Heart left ventricle (tissue), 16 donors: ENCODE measurements at places on chromosomes 12 and 14. TPM values are rescaled to one million over a fixed set of nuclear protein-coding genes. Genes with fewer than 3 reads are reported as not detected.
A peak's percentile ranks its signal among the peaks of the same experiment; 100 is the strongest.

Gene TNFAIP2
- 38.4 TPM for total RNA-seq

Gene OR6C2
- not detected for total RNA-seq

DNA sequence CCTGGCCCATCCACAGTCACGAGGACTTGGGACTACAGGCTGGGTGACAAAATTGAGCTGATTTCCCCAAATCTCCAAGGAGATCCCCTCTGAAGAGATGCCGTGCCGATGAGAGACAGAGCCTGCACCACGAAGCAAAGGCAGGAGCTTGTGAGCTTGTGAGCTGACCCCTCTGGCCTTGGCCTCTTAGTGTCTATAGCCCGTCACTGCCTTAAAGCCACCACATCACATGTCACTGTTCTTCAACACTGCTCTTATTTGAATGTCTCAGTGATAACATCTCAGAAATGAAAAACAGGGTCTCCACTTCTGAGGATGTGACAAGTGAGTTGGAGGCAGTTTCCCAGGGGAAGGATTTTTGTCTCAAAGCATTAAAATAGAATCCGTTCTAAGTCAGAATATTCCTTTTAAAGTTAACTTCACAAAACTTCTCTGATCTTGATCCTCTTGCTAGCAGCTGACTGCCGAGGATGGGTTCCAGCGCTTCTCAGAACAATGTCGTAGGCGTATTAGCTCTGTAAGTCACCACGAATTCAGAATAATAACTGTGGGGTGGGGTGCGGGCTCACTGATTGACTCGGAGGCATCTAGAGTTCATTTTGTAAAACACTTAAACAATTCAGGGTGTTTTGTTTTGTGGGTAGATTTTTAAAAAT, 37.5 kb downstream of the CHST11 start:
- DNase-seq = no peak

- no peak for DNase-seq
Measured at GRCh38 chr12:116977465-116978380, 67.0 kb downstream of the FBXW8 start.

Gene CD69
- 0.22 TPM for total RNA-seq

Gene DNAJC22
- not detected for total RNA-seq

- DNase-seq = no peak
Measured at GRCh38 chr14:24196071-24197055, 1.1 kb upstream of the TM9SF1 start.

Gene PRPF40B
- 18.7 TPM for total RNA-seq

Gene DPF3
- 40.4 TPM for total RNA-seq

Gene ANKRD33
- total RNA-seq = not detected

Gene EIF2S3B
- total RNA-seq = 1.5 TPM

Gene KRT8
- total RNA-seq = 127 TPM

- no peak for DNase-seq
Measured at GRCh38 chr14:50387548-50387947, 9.1 kb downstream of the CDKL1 start.

Gene MMP17
- 1.1 TPM for total RNA-seq

Gene DDX54
- total RNA-seq = 49.7 TPM

GRCh38 chr14:104547310-104547997, 32.1 kb upstream of the C14orf180 start:
- DNase-seq = peak; percentile 14

DNA sequence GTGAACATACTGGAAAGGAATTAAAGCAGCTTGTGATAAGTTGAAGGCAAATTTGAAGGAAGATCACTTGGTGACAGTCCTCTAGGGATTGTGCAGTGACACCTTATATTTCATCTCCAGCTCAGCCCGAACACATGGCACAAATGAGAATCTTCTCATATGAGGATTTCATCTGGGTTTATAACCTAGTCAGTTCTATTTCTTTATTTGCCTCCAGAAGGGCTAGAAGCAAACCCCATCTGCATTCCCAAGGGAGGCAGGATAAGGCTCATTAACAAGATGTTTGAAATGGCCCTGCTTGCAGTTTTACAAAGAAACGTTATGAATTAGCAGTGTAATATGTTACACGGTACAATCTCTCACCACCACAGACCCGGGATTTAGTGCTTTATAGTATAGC, 90.7 kb upstream of the KRR1 start:
- DNase-seq = no peak

DNA sequence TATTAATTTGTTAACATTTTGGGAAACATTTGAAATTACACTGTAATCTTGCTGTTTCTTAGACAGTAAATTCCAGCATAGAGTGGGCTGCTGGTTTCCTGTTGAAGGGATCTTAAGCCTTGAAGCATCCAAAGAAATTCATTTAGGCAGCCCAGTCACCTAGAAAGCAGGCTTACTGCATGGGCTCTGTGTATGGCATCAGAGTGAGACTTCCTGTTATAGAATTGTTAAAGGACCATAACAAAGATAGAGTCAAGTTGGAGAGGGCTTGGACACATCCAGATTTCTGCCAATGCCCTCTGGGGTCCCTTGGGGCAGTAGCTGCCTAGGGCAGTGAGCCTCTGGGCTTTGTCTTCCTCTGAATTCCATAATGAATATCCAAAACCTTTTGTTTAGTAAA, 149.2 kb downstream of the DYRK2 start:
- no peak for DNase-seq

- no peak for DNase-seq
Measured at GRCh38 chr12:130826151-130826801, 12.8 kb downstream of the STX2 start.

Gene MIPOL1
- total RNA-seq = 7.3 TPM
